ENCODE measurements at places on chromosomes 2 and 18. TPM values are rescaled to one million over a fixed set of nuclear protein-coding genes. Genes with fewer than 3 reads are reported as not detected.

SNORC gene
- total RNA-seq = 4.0 TPM

CPLX4 gene
- not detected for total RNA-seq

CFC1 gene
- total RNA-seq = not detected

SLC9A4 gene
- 0.07 TPM for total RNA-seq

ARHGEF33 gene
- total RNA-seq = 0.12 TPM

IL36RN gene
- total RNA-seq = not detected

C2orf92 gene
- total RNA-seq = 4.2 TPM

AGAP1 gene
- 20.9 TPM for total RNA-seq

IMPA2 gene
- 7.3 TPM for total RNA-seq

OTX1 gene
- not detected for total RNA-seq

SNX17 gene
- 86.5 TPM for total RNA-seq

MAP3K19 gene
- not detected for total RNA-seq

TRABD2A gene
- 0.99 TPM for total RNA-seq

SULT1C4 gene
- 28.2 TPM for total RNA-seq

LYPD1 gene
- 76.6 TPM for total RNA-seq

FEV gene
- not detected for total RNA-seq

WDR43 gene
- total RNA-seq = 60.6 TPM

PPP1R7 gene
- 60.8 TPM for total RNA-seq

C18orf54 gene
- 21.4 TPM for total RNA-seq

C2orf78 gene
- total RNA-seq = not detected

SEC11C gene
- 36.8 TPM for total RNA-seq

SCG2 gene
- total RNA-seq = not detected

RGPD3 gene
- total RNA-seq = not detected

MBD2 gene
- total RNA-seq = 105 TPM

IL1F10 gene
- total RNA-seq = not detected

PFN4 gene
- 0.93 TPM for total RNA-seq

GPR45 gene
- not detected for total RNA-seq

RAB31 gene
- 30.5 TPM for total RNA-seq

FAM110C gene
- not detected for total RNA-seq

VWA3B gene
- total RNA-seq = not detected

SLC40A1 gene
- 5.7 TPM for total RNA-seq

C2orf66 gene
- 0.27 TPM for total RNA-seq

DGKD gene
- total RNA-seq = 36.5 TPM

REG1B gene
- total RNA-seq = not detected

Measured in endothelial cell of umbilical vein (primary cell).